Skeletal muscle tissue (tissue), 5 donors: ENCODE measurements at places on chromosomes 3 and 15. TPM values are rescaled to one million over a fixed set of nuclear protein-coding genes. Genes with fewer than 3 reads are reported as not detected.

C3orf33 gene
- total RNA-seq: 2.6 TPM

PAK6 gene
- total RNA-seq: 1.0 TPM

PRTG gene
- 4.7 TPM for total RNA-seq

POPDC2 gene
- total RNA-seq: 13.6 TPM

GNL3 gene
- 45.4 TPM for total RNA-seq

XCR1 gene
- total RNA-seq: not detected

ERICH6 gene
- total RNA-seq: not detected

NOX5 gene
- total RNA-seq: under 0.01 TPM

CLEC3B gene
- 129 TPM for total RNA-seq

GOLGA6A gene
- 1.0 TPM for total RNA-seq

BSN gene
- under 0.01 TPM for total RNA-seq

HCLS1 gene
- total RNA-seq: 9.4 TPM

SSUH2 gene
- total RNA-seq: 0.52 TPM

NLGN1 gene
- total RNA-seq: 5.7 TPM

STXBP5L gene
- total RNA-seq: not detected

PBRM1 gene
- 62.6 TPM for total RNA-seq

TM4SF1 gene
- total RNA-seq: 81.4 TPM

TMCO5A gene
- total RNA-seq: not detected

WNT7A gene
- not detected for total RNA-seq

GALNT15 gene
- total RNA-seq: 3.7 TPM

CCR8 gene
- total RNA-seq: not detected
